Fibroblast of upper back skin (primary cell): ENCODE measurements at places on chromosomes 12 and 14.

DNA sequence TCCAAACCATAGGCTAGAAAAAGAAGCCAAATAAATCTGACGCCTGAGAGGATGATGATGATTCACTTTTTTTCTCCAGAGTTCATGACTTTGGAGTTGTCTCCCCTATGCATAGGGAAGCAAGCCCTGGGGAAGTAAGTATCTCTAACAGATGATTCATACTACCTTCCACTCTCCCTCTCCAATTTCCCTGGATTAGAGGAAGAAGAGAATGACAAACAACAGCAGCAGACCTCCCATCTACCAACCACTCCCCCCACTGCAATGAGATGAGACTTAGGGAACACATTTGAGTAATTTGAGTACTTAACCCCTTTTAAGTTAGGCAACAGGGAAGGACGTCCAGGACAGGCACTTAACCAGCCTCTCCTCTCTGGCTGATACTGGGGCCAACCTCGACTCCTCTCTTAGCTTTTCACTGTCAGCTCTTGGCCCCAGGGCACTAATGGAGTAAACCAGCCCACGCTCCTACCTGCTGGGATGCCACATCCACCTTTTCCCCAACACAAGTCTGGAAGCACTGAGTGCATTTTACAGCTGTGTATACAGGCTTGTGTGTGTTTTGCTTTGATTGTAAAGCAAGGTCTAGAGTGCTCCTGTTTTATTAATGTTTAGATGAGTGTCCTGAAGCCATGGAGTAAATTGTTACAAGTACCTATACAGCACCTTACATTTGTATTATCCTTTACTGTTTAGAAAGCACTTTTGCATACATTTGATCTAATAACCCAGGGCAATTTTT is 180.7 kb downstream of the PHLDA1 start:
- peak; percentile 84 for DNase-seq

GRCh38 chr14:101740981-101741380 is 20.5 kb upstream of the PPP2R5C start:
- DNase-seq: no peak

GRCh38 chr12:2373307-2373706 is 320.5 kb downstream of the CACNA1C start:
- DNase-seq: no peak

DNA sequence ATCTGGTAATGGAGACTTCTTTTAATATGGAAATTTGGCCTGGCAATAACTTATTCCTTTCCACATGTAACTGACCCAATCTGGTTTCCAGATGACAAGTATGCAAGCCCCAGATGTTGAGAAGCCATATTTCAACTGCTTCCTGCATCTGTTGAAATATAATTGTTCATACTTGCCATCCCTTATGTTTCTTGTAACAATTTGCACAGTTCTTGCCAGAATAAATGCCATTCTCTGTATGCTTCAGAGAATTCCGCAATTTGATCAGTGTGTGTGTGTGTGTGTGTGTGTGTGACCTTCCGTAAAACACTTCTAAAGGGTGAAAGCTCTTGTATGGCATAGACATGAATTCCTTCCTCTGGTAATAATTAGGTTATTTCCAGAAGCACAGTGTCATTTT is 1.8 kb upstream of the CLEC2A start:
- peak; percentile 54 for DNase-seq

DNA sequence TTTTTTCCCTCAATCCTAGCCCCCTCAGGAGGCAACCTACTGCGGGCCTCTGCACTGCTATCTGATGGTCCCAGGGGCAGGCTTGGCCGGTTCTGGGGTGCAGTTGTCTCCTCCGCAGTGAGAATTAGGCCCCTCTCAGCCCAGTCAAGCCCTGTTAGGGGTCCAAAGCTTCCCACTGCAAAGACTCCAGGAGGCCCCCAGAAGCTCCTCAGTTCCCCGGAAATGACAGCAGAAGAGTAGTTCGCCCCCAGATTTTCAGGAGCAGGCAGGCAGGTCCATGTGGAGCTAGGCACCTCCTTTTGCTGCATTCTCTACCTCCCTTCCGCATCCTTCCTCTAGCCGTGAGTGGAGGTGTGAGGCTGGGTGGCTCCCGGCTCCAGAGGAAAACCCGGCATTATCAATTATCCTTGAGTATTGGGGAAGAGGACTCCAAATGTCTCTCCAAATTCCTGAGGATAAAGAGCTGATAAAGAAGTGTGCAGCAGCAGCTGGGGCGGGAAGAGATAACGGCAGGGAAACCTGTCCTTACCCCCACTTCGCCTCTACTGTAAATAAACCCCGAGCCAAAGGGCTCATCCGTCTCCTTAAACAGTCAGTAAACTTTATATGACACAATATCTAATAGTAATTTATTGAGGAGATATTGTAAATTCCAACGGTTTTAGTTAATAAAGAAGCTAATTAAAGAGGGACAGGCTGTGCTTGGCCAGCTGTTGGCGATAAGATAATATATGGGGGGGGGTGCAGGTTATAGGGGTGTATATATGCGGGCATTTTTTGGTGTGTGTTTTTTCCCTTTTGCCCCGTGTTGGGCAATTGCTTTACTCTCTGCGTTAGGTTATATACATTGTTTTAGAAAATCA is 641 bp upstream of the HOXC12 start:
- DNase-seq: no peak

DNA sequence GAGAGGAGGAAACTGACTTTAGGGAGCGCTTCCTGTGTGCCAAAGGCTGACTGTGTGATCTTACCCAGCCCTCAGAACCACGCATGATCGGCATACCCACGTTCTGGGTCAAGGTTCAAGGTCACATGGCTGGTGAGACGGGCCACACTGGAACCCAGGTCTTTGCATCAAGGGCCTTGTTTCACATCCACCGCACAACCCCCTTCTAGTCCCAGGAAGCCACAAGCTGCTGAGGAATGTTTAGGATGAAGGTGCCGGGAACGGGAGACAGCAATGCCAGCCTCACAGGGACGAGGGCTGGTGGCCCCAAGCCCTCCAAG is 50.7 kb downstream of the TESC start:
- no peak for DNase-seq

- DNase-seq: no peak
Observed at GRCh38 chr12:44649693-44650092, 226.4 kb downstream of the NELL2 start.

- DNase-seq: peak; percentile 9
Observed at GRCh38 chr14:21668377-21668776, 5.2 kb downstream of the OR4E1 start.

DNA sequence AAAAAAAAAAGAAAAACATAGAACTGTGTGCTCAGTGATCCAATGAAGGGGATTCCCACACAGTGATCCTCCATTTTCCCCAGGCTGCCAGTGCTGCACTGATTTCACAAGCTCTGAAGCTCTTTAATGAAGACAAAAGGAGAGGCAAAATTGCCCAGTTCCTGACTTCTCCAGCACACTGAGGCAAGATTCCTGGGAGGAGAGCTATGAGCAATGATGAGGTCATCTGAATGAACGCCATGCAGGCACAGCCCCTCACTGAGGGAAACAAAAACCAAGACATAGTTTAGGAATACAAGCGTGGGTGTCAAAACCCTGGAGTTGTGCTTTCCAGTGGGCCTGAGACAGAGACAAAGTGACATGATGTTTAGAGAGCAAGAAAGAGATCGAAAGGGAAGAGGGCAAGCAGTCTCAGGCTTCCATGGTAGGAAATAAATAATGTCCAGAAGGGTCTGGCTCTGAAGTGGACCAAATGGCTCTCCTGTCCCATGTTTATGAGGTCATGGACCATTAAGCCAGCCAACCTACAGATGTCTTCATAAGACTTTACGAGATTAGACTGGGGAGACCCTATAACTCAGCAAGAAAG is 40.9 kb upstream of the SMUG1 start:
- peak; percentile 95 for DNase-seq

DNA sequence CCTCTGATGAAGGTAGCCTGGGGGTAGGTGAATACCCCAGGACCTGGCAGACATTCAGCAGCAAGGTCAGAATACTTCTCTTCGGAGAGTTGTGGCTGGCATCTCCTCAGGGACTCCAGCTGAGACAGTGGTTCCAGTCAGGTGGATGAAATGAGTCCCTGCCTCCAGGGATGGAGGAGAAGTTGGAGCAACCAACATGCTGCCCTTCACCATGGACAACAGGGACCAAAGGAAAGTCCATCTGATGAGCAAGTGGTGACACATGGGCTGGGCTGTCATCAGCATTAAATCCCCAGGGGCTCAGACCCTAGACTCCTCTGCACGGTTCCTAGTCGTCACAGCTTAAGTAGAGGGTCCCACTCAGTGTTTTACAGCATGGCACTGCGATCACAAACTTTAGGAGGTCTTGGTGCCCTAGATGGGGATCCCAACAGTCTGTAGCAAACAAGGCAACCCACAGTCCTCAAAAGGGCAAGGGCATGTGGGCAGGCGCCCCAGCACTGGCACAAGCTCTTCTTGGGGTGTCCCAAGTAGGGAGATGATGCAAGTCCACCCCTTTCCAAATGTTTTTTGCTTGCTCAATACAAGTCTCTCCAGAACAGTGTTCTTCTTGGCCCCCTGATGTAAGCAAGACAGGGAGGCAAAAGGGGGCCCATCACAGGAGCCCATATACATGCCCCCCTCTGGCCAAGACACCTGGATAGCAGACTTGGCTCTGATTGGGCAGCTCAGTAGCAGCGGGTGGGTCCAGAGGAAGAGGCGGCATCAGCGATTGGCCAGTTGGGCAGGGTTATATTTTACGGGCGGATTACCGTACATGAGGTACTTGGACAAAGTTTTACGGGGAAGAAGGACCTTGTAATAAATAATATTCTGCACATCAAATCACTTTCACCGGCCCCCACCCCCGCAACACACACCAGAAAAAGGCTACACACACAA is 10.8 kb upstream of the CDH24 start:
- no peak for DNase-seq

DNA sequence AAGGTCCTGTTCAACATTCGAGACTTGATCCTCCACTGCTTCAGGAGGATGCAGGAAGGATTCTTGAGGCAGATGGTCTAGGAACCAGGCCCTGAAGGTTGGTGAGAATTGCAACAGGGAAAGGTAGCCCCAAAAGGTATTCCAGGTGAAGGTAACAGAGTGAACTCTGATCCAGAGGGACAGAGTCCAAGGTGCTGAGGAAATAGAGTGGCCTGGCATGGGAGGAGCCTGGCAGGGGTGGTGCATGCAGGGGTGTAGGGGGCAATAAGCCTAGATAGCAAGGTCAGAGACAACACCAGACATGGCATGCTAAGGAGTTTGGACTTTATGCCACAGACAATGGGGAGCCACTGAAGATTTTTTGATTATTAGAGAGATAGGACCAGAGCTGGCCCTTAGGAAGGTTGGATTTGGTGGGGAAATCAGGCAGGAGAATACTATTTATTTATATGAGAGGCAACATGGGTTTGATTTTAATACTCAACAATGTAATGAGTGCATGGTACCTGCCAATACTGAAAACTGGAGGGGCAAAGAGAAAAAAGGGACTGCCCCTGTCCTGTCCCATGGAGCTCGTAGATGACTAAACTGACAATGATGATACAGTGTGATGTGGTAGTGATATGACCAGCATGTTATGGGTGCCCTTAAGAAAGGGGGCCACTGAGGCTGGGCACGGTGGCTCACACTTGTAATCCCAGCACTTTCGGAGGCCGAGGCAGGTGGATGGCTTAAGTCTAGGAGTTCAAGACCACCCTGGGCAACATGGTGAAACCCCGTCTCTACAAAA is 50.5 kb upstream of the TMED10 start:
- no peak for DNase-seq

DNA sequence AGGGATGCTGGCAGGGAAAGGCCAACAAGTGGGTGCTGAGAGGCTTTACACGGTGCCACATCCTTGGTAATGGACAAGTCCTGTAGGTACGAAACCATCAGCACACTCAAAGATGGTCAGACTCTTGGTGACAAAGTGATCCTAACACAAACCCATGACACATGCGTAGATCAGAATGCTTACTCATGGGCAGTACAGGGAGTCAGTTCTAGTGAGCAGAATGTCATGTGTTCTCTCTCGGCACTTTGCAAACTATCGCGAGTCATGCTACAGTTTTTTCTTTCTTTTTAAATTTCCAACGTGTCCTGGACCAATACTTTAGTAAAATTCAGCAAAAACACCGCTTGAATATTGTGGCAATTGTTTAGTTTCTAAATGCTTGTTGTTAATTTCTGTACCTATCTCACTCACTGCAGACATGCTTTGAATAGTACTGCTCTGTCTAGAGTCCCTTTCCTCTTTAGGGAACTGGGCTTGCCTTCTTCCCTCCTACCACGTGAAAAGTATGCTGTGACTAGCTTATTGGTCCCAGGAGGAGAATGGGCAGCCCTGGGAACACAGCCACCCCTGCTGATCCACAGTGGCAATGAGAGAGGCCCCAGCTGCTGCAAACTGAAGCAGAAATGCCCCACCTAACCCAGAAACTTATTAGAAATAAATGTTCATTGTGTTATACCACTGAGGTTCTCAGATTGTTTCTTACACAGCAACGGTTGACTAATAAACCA is 62.4 kb downstream of the UBR7 start:
- peak; percentile 38 for DNase-seq

DNA sequence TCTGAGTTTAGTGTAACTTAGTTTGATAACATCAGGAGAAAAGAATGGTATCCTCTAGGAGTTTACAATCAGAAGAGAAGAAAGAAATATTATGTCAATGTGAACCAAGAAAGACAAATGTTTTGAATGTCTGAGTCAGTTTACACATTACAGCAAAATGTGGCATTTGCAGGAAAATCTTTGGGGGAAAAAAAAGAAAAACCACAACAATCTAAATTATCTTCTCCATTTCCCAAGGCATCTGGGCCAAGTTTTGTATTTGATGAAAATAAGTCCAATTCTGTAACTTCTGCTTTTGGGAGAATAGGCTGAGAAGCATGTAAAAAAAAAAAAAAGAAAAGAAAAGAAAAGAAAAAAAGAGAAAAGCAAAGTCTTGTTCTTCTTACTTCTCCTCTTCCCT is 58.8 kb upstream of the FLRT2 start:
- peak; percentile 89 for DNase-seq

DNA sequence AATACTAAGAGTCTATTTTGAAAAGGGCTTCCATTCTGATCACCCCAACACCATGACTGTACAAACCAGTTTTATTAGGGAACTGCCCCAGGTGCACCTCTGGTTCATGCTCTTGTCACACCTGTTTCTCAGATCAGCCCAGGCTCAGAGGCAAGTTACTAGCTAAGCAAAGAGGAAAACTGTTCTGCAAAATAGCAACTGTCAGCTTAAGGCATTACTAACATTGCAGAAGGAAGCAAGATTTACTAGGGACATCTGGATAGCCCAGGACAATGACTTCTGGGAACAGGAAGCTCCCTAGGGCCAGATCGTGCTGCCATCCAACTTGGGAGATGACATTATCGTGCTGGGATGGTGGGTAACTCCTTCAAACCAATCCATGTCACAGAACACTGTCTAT is 30.1 kb downstream of the ANAPC7 start:
- no peak for DNase-seq

DNA sequence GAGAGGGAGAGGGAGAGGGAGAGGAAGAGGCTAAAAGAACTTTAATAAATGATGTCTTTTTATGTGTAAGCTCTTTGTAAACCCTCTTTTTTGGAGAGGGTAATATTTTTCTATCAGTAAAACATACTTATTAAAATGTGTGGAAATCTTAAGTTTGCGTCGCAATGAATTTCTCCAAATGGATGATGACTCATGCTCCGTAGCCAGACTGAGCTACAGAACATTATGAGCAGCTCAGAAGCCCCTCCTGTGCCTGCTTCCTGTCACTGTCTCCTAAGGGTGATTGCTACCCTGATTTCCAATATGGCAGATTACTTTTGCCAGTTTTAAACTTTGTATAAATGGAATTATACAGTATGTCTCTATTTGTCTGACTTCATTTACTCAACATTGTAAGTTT is 13.0 kb upstream of the PYGL start:
- peak; percentile 41 for DNase-seq
